ENCODE measurements at places on chromosomes 4 and X. TPM values are rescaled to one million over a fixed set of nuclear protein-coding genes. Genes with fewer than 3 reads are reported as not detected.
A peak's percentile ranks its signal among the peaks of the same experiment; 100 is the strongest.

Gene DTHD1
- total RNA-seq = 0.20 TPM

DNA sequence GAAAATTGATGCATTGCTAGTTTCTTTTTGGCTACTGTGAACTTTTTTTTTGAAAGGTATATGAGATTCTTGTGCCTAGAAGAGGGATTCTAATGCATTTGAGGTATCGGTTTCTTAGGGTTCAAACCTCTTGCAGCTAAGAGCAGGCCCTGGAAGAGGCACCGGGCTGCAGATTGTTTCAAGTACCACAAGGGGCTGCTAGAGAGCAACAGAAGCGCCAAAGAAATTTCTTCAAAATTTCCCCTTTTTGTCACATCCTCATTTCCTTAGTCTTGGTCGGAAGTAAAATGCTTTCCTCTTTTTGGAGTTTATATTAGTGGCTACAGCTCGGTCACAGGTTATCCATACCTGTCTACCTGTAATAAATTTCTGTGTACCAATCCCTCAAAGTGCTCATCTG lies 89.8 kb downstream of the PDGFRA start:
- peak; percentile 30 for DNase-seq

- DNase-seq = no peak
Measured at GRCh38 chr4:175953960-175954521, 111.6 kb upstream of the WDR17 start.

GRCh38 chrX:1262369-1262768 lies 6.2 kb upstream of the CSF2RA start:
- DNase-seq = no peak

Gene RNF175
- total RNA-seq = 1.1 TPM

Gene CFAP47
- total RNA-seq = not detected

DNA sequence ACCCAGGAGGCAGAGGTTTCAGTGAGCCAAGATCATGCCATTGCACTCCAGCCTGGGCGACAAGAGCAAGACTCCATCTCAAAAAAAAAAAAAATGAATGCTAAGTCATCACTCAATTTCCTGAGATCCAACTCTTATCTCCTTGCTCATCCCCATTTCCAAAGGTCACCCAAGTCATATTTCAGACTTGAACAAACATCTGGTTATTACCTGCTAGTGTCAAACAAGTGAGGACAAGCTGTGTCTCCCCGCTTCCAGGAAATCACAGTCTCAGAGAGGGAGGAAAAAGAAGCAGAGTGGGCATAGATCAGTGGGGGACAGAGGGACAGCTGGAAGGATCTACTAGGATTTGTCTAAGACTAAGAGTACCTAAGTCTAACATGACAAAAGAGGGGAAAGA lies 147.5 kb upstream of the FUNDC1 start:
- no peak for DNase-seq

Gene SPANXB1
- not detected for total RNA-seq

- no peak for DNase-seq
Measured at GRCh38 chrX:21963269-21963668, 22.8 kb downstream of the SMS start.

DNA sequence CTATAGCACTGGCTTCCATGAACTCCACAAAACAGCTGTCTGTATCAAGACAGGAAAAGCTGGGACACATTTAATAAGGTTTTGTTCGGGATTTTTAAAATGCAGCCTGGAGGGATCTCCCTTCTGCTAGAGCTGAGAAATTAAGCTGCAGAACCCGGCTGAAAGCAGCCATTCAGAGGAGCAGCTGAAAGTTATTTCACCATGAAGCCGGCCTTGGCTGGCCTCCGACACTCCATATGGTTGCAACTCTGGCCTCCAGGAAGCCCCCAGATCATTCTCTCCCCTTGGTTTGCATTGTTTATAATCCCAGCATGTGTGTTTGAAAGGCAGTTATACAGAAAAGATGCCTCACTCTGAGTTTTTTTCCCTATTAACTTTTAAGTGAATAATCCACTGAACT lies 239.4 kb downstream of the SPATA18 start:
- no peak for DNase-seq

DNA sequence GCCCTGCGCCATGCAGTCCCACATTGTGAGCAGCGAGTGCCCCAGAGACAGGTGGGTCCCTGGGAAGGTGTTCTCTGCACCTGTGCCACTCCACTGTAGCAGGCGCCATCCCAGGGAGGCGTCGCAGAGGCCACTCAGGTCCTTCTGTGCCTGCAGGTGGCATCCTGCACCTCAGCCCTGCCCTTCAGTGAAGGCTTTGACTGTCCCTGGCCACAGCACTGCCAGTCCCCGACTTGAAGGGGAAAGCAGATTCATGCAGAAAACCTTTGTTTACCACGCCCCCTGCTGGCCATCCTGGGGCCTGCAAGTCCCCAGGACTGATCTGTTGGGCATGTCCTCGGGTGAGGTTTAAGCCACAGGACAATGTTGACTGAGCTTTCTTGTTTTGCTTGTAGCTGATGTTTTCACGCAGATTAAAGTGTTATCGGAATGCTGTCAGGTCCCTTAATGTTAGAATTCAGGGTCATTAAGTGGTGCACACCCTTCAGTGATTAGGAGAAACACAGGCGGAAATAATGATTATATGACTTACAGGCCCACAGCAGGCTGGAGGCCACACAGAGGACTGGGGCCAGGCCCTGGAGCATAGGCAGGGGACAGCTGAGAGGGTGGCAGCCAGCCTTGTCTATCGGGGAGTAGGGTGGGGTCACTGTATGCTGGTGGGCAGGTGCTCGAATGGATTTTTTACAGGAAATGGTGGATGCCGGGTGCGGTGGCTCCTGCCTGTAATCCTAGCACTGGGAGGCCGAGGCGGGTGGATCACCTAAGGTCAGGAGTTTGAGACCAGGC lies 5.0 kb downstream of the TACC3 start:
- DNase-seq = peak; percentile 94

DNA sequence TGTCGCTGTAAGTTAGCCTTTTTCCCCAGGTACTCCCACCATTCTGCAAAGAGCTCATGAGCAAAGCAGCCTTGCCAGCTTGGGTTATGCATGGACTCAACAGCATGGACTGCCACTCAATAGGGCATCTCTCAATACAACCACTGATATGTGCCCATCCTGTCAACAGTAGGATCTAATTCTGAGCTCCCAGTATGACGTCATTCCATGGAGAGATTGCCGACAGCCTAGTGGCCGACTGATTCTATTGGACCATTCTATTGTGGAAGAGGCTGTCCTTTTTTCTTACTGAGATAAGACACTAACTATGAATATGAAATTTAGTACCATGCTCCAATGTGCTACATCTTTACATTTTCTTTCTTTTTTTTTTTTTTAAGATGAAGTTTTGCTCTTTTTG lies 2389.0 kb upstream of the AGA start:
- DNase-seq = no peak

DNA sequence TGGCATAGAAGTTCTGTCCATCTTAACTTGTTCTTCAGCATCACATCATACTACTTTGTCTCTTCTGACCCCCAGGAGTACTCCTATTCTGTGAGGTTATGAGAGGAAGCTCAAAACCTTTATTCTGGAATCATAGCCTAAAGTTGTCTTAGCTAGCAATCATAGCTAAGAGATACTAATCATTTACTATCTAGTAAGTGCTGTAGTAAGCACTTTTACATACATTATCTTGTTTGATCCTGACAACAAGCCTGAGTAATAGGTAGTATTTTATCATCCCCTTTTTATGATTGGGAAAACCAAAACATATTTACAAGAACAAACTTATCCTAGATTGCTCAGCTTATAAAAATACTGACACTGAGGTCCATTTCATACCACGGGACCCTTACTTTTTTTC lies 14.3 kb upstream of the LHFPL1 start:
- no peak for DNase-seq

Gene KCNIP4
- total RNA-seq = not detected

DNA sequence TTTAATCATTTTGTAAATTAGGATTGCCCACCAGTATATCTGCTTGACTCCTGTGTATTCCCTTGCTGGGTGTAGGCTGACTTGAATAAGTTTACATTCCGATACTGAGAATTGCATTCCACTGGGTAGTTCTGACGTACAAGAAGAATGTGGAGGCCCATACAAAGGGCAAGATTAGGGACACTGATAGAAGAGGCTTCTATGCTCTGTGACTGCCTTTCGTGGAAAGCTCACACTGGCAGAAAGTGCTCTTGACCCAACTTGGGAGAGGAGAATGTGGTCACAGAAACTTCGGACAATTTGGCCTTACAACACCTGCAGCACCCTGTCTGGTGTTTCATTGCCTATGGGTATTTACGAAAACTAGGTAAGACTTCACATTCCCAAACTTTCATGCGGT lies 126.3 kb downstream of the RAPGEF2 start:
- no peak for DNase-seq

- DNase-seq = no peak
Measured at GRCh38 chrX:149497054-149497453, 8.1 kb downstream of the IDS start.

Gene MRPL1
- 47.2 TPM for total RNA-seq

GRCh38 chr4:150242820-150243458 lies 164.7 kb downstream of the DCLK2 start:
- peak; percentile 15 for DNase-seq

GRCh38 chrX:95071621-95072020 lies 1397.6 kb downstream of the FAM133A start:
- no peak for DNase-seq

GRCh38 chrX:8297766-8298165 lies 126.7 kb upstream of the VCX2 start:
- DNase-seq = no peak

GRCh38 chrX:128460835-128461234 lies 408.6 kb upstream of the ACTRT1 start:
- no peak for DNase-seq

DNA sequence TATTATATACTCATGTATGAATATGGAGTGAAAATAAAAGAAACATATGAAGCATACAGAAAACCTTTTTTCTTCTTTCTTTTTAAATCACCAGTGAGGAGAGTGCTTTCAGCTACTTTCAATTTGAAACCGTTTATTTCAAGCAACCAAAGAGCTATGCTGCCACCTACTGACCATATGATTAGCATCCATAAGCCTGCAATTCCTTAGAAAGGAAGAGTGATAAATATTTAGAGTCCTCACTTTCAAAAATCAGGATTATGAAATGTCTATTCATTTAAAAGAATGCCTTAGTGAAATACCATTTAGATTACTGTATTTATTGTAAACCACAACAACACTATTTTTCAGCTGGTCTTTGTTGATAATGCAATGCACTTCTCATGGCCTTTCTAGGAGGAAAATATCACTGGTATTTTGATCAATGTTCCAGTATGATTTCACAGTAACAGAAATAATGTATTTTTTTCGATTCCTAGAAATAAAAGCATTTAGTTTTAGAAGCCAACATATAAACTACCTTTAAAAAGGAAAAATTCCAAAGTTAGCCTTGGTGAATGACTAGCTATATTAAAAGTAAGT lies 667.6 kb downstream of the PCDH18 start:
- no peak for DNase-seq

Gene RNF128
- total RNA-seq = not detected

Gene CENPVL2
- total RNA-seq = not detected

Gene IL2RG
- total RNA-seq = 349 TPM

DNA sequence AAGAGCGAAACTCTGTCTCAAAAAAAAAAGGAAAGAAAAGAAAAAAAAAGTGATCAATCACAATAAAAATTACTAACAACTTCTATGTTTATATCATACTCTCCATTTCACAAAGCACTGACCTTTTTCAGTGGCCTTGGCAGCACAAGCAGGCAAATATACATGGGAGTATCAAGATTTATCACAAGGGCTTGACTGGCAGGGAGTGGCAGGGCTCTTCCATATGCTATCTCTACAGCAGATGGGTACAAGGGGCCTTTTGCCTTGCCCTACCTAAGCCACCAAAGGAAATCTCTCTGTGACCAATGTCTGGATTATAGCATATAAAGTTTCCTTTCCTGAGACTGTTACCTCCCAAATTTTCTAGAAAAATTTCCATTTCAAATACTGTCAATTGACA lies 24.4 kb downstream of the TSPAN5 start:
- DNase-seq = no peak

DNA sequence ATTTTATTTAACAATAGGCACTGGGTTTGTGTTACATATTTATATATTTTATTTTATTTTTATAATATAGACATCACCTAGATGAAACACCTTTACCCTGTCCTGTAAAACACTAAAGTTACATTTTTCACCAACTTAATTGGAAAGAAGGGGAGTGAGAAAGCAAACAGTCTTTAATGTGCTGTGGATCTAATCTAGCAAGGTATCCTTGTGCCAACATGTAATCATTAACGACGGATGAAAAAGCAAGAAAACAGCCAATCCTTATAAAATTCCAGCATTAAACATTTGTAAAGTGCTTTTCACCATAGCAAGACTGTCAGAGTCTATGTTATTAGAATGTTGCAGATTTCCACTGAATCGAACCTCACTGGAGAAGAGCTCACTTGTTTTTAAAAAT lies 92.7 kb downstream of the HHIP start:
- no peak for DNase-seq

DNA sequence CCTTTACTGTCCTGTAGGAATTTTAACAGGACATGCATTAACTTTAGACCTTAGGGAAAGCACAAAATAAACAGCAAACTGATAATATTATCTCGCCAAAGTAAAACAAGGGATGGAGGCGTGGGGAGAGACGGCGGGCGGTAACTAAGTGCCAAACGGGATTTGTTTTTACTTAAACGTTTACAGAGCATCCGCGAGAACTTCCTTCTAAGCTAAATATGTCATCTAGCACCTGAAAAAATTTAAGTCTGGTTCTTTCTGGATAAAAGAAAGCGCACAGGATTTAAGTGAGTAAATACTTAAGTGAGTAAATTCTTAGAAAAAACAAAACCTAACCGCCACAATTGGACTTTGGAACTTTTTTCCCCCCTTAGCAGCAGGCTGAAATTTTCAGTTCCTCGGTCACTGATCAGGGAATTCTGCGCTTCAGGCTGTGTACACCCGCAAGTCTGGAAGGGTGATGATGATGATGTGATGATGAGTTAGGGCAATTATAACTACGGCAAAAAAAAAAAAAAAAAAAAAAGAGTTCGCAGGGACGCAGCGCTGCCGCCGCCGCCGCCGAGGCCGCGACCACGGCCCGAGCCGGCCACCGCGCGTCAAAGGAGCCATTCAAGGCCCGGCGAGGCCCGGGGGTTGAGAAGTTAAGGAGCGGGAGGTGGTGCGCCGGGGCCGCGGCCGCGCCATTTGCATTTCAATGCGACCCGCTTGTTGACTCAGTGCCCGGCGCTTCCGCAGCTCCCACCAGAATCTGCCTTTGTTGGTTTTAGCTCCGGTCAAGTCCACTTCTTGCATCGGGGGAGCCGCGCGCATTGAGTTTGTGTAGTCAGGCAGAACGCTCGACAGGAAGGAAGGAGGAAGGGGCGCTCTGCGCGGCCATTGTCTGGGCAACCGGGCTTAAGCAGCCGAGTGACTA lies 108.8 kb downstream of the SPRY1 start:
- DNase-seq = no peak

DNA sequence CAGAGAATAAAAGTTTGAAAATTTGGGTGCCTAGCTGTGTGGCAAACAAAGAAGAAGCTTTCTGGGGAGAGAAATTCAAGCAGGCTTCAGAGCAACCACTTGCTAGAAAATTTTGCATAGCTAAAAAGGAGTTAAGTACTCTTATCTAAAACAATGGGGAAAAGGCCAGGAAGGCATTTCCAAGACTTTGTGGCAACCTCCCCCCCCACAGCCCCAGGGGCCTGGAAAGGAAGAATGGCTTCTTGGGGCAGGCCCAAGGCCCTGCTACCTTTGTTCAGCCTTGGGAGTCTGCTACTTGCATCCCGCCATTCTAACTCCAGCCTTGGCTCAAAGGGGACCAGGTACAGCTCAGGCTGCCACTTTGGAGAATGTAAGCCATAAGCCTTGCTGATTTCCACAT lies 102.2 kb downstream of the PTCHD1 start:
- no peak for DNase-seq

GRCh38 chr4:152513078-152513477 lies 22.8 kb downstream of the FBXW7 start:
- no peak for DNase-seq

Gene HAUS7
- 35.4 TPM for total RNA-seq

Gene CRMP1
- total RNA-seq = not detected

Measured in activated naive CD4-positive, alpha-beta T cell treated with anti-CD3 and anti-CD28 coated beads, Interleukin-2, amount 50 U/mL, for 72 hours (primary cell).